Astrocyte (in vitro differentiated cells and primary cell): ENCODE measurements at places on chromosomes 3 and 15. TPM values are rescaled to one million over a fixed set of nuclear protein-coding genes. Genes with fewer than 3 reads are reported as not detected.
A peak's percentile ranks its signal among the peaks of the same experiment; 100 is the strongest.

DUOXA2 gene
- not detected in 2 replicates for total RNA-seq

CEMIP gene
- total RNA-seq = 3.6 and 5.5 TPM in 2 replicates

ILDR1 gene
- total RNA-seq = not detected in 2 replicates

A4GNT gene
- total RNA-seq = not detected in 2 replicates

SMCO1 gene
- not detected in 2 replicates for total RNA-seq

PRC1 gene
- 8.1 and 11.8 TPM in 2 replicates for total RNA-seq

GXYLT2 gene
- 62.6 and 92.0 TPM in 2 replicates for total RNA-seq

TF gene
- total RNA-seq = 0.34 and 1.3 TPM in 2 replicates

PXK gene
- 10.3 and 10.5 TPM in 2 replicates for total RNA-seq

- no peak for DNase-seq
Observed at GRCh38 chr3:118543832-118544231, 490.8 kb downstream of the IGSF11 start.

- DNase-seq = no peak
Observed at GRCh38 chr3:100526613-100527346, 34.4 kb downstream of the TMEM45A start.

- no peak for DNase-seq
Observed at GRCh38 chr15:69624155-69624520, 171.5 kb downstream of the RPLP1 start.

DNA sequence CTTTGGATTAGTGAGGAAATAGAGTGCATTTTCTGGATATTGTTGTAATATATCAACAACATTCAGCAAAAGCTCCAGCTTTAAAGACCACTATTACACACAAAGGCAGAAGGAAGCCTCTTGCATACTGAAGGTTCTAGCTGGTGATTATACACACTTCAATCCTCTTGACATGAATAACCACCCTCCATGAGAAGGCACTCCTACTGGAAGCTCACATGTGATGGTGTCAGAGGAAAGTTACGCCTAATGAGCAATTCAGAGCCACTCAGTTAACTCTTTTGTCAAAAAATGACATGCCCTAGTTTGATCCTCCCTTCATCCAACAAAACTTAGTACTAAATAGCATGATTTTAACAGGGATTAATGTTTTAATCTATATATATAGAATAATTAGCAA, 124.6 kb upstream of the LYSMD4 start:
- no peak for DNase-seq

GRCh38 chr15:66120422-66120821, 133.1 kb downstream of the MEGF11 start:
- DNase-seq = no peak

GRCh38 chr3:136728918-136729317, 23.3 kb downstream of the STAG1 start:
- peak; percentile 85 for DNase-seq

DNA sequence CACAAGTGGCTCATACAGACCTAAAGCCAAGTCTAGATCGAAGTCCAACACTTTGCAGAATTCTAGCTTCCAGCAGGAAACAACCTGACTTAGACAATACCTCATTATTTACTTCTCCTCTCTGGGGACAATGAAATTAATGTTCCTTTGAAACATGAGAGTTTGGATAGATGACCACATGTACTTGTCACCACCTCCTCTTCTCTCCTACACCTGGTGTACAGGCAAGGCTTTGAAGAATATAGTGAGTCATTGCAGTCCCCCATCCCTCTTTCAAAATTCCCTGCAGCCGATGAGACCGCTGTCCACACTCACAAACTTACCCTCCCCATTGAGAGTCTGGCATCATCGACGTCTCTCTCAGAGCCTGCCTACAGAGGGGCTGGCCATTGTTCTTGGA, 189.0 kb upstream of the HES1 start:
- DNase-seq = peak; percentile 74

GRCh38 chr15:101391981-101392640, 97.1 kb upstream of the SNRPA1 start:
- DNase-seq = no peak

- DNase-seq = peak; percentile 37
Observed at GRCh38 chr3:43505351-43505750, 116.5 kb downstream of the ANO10 start.

- no peak for DNase-seq
Observed at GRCh38 chr3:20523293-20523692, 337.3 kb upstream of the SGO1 start.

- peak; percentile 31 for DNase-seq
Observed at GRCh38 chr3:174126990-174127758, 729.6 kb downstream of the NLGN1 start.

GRCh38 chr3:17932136-17932771, 189.8 kb upstream of the TBC1D5 start:
- no peak for DNase-seq

GRCh38 chr3:10344147-10344943, 23.4 kb upstream of the SEC13 start:
- no peak for DNase-seq

- no peak for DNase-seq
Observed at GRCh38 chr3:138468886-138469285, 34.5 kb downstream of the ESYT3 start.

DNA sequence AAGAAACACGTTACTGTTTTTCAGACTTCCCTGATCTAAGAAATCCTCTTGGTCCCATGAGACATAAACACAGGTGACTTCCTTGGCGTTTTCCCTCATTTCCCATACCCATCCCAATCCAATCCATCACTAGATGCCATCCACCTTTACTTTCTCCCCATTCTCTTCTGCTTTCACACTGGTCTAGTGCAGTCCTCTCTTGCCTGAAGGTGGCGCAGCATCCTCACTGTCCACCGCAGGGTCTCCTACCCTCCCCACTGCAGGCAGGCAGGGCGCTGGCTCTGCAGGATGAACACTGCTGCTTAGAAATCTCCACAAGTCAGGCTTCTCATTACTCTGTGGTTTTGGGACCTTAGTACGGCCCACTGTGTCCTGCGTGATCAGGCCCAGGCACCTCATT, 58.2 kb downstream of the RAB7A start:
- no peak for DNase-seq

- no peak for DNase-seq
Observed at GRCh38 chr15:79028411-79028964, 62.1 kb downstream of the RASGRF1 start.

- DNase-seq = no peak
Observed at GRCh38 chr3:40208251-40208650, 101.3 kb upstream of the EIF1B start.

- no peak for DNase-seq
Observed at GRCh38 chr3:10858091-10858490, 42.1 kb downstream of the SLC6A11 start.

GRCh38 chr15:99431661-99432091, 134.1 kb upstream of the MEF2A start:
- DNase-seq = no peak

- no peak for DNase-seq
Observed at GRCh38 chr3:39429466-39429865, 22.9 kb downstream of the RPSA start.

DNA sequence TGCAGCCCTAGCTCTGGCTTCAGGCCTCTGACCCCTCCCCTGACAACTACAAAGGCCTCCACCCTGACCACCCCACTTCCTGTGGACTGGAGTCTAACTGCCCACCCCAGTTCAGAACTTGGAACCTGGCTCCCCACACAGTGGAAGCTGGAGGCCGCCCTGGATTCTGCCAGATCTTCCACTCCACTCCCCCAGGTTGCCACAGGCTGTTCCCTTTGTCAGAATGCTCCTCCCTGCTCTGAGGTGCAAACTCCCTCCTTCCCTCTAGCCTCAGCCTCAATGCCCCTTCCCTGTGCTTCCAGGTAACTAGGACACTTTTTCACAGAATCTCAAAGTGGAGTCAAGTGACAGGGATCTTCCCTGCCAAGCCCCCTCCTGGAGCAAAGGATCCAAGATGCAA, 62.8 kb upstream of the TMEM115 start:
- DNase-seq = no peak

DNA sequence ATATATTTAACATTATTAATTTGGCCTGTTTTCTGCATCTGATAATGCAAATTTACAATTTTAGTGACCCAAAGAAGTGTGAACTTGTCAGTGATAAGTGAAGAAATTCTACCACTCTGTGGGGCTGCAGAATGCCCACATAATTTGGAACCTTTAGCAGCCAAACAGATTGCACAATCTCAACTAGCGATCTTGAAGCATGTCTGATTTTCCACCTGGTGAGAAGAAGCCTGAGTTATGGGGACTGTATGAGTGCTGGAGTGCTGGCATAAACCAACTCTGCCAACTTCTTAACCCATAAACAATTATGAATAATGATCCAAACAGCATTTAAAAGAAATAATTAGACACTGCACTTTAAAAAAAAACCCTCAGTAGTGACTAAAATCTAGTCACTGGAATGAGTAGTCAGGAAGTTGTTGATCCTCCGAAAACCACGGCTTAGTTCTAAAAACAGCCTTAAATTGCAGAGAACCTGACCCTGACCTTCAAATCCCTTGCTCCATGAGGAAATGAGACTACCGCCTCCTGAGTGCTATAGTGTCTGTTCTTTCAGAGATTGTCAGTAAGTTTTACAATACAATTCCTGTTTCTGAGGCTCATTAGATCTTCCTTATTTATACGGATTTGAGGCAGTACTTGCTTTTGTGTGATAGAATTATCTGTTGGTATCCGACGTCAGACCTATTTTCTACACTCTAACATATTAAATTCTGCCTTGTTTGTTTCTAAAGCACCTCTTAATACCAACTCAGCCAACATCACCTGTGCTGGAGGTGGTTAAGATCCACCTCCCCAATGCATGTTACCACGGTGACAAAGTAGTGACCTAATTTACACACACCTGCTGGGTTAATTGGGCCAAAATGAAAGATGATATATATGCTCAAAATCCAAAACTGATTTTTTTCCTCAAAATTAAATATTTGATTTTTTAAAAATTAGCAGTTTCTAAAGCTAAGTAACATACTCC, 267.7 kb downstream of the ZBTB20 start:
- DNase-seq = peak; percentile 62

GRCh38 chr3:69435274-69436265, 49.7 kb upstream of the FRMD4B start:
- DNase-seq = no peak

DNA sequence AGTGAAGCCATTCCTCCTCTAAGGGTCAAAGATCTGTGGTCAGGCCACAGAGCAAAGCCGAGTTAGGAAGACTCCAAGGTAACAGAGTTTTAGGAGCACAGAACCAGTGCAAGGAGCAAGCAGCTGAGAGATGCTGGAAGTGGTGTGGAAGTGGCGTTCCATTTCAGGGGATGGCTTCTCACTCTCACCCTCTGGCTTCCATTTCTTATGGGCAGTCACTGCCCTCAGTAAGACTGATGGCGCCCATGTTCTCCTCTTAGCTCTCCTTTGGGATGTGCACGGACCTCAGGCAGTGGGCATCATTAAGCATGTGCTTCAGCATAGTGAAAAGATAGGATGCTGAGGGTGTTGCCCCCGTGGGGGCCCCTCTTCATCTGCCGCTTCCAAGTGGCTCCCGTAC, 90.3 kb downstream of the ASB7 start:
- DNase-seq = no peak

DNA sequence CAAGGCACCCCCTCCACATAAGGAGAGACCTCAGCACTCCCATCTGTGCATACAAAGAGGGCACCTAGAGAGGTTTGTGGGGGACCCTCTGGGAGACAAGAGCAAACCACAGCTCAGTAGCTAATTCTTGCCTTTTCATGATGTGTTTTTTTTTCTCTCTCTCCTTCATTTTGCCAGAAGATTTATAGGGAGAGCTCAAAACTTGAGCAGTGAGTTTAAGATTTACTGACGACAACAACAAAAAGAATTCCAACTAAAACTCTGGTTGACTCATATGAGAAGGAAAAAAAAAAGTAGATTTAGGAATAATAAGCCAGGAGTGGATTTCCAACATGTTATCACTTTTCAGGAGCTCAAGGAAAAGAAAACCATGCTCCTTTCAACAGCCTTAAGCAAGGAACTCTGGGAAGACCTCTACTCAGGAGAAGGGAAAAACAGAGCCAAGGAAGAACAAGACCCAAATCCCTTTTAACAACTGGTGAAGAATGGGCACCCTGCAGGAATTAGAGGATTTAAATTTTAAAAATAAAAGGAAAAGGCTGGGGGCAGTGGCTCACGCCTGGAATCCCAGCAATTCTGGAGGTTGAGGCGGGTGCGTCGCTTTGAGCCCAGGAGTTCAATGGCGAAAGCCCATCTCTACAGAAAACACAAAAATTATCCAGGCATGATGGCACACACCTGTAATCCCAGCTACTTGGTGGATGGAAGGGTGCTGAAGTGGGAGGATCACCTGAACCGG, 58.2 kb upstream of the RAD18 start:
- no peak for DNase-seq

DNA sequence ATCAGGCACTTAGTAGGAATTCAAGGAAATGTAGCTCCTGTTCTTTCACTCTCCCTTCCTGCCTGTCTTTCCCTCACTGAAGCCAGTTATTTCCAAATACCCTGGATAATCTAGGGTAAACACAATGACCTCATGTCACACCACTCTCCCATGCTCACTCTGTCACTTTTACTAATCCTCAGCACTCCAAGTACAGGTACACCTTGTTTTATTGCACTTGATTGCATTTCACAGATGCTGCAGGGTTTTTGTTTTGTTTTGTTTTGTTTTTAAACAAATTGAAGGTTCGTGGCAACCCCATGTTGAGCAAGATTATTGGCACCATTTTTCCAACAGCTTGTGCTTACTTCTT, 40.8 kb downstream of the PPM1L start:
- no peak for DNase-seq

DNA sequence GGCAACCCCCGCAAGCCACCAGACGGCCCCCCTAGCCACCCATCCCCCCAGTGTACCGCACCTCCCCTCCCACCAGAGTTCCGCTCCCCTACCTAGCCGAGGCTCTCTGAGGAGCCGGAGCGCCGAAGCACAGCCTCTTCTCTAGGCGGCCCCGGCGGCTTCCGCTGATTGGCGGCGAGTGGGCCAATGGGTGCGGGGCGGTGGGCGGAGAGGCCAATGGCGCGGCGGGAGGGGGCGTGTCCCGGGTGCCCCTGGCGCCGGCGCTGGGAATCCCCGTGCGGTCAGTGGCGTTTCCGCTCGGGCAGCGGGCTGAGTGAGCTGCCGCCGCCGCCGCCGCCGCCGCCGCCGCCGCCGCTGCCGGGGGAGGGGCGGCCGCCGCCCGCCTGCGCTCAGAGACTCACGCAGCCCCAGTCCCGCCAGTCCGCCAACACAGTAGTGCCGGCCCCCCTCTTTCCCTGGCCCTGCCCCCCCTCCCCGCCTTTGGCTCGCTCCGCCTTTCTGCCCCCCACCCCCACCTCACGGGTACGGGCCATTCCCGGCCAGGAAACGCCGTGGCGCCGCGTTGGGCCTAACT, at the start of gene SETD5:
TSS of gene SETD5 (plus strand) at position 284 of the 574 bp plus-strand sequence. CDS start 31,324 bp downstream, outside the sequence.
- DNase-seq = peak; percentile 85

DNA sequence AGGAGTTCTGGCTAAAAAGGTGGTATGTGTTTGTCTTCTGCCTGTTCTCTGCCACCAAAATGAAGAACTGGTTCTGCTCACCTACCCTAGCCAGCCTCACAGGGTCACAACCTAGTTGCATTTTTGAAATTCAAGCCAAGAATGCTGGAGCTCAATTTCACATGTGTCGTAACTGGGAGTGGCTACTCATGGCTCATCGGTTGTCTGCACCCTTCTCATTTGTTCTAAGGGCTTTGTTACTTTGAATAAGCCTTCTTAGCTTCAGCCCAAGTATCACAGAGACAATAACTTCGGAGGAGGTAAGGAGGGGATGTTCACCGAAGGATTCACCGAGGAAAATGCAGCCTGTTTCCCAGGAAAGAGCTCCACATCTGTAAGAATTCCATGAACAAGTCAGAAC, 134.3 kb upstream of the RARB start:
- DNase-seq = no peak
